ENCODE measurements at places on chromosomes 16 and 17.

GRCh38 chr16:56758930-56759329, 29.0 kb downstream of the NUP93 start:
- no peak for DNase-seq

- no peak for DNase-seq
Observed at GRCh38 chr16:48497932-48498768, 111.8 kb downstream of the N4BP1 start.

GRCh38 chr17:49498029-49498615, 3.0 kb downstream of the NGFR start:
- DNase-seq: no peak

DNA sequence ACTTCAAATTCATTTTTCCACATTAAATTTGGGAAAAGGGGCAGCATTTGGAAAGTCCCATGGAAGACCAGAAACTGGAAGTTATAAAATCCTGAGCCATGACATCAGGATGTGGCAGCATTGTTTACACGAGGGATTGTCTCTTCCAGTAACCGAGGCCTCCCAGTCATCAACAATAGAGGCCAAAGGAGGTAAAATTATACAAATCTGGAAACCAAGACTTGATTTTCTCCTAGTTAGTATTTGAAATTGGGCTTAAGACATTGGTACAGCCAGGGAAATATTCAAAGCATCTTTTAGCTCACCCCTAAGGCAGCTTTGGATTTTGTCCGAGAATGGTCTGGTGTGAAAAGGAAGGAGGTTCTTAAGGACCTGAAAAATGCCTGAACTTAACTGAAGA, 251.6 kb upstream of the FOXF1 start:
- DNase-seq: no peak

GRCh38 chr17:6525141-6525540, 31.2 kb downstream of the PITPNM3 start:
- DNase-seq: no peak

DNA sequence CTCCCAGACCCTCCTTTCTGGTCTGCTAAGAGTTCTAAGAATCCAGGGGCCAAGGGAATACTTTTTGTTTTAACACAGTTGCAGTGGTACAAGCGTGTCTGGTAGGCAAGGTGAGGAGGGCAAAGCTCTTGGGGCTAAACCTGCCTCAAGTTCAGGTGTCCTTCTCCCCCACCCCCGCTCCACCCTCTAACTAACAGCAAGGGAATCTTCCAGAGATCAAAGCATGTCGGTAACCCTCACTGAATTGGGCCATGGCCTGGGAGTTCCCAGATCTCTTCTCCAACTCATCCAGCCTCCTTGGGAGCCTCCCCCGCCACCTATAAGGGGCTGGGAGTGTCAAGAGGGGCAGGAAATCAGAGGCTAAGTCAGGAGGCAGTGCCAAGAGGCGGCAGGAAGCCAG, 55.7 kb upstream of the TAC4 start:
- DNase-seq: no peak

- no peak for DNase-seq
Observed at GRCh38 chr17:71395901-71396300, 724.9 kb upstream of the SOX9 start.

- no peak for DNase-seq
Observed at GRCh38 chr17:81063106-81064093, 28.4 kb downstream of the BAIAP2 start.

GRCh38 chr17:57286399-57287105, 30.2 kb downstream of the MSI2 start:
- DNase-seq: no peak

- DNase-seq: no peak
Observed at GRCh38 chr17:42051013-42051400, 606 bp upstream of the C17orf113 start.

DNA sequence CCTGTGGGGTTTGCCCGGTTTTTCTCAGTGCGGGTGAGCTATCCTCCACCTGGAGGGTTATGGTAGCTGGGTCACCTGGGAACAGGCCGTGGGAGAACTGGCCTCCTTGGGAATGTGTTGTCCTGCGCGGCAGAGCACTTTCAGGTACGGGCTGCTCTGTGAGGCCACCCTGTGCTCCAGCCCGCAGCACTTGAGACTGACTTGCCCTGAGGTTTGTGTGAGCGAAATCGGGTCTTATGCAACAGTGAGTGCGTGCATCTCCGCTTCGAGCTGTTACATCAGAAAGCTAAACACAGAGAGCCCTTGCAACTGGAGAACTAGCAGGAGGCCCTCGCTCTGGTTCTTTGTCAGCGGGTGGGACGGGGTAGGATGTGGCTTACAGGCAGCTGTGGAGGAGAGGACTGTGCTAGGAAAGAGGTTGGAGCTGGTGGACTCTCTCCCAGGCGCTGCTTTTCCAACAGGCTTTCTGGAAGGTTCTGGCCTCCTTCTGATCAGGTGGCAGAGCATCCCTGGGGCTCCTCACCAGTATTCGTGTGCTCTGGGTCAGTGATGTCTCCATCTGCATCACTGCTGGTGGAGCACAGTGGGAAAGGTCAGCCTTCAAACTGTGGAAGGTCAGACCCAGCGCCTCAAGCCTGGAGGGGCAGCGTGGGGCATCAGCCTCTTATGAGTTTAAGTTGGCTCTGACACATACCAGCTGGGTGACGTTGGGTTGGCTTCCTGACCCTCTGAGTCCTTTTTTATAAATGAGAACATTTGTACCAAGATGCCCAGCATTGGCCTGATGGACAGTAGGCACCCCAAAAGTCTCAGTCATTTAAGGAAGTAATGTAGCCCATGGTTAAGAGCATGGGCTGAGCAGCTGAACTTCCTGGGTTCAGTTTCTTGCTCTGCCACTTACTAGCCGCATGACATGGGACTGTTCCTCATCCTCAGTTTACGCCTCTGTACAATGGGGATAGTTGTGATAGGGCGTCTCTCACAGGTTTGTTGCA, 76.3 kb downstream of the KSR1 start:
- no peak for DNase-seq

GRCh38 chr17:36594626-36595401, 3.1 kb downstream of the DHRS11 start:
- DNase-seq: no peak

DNA sequence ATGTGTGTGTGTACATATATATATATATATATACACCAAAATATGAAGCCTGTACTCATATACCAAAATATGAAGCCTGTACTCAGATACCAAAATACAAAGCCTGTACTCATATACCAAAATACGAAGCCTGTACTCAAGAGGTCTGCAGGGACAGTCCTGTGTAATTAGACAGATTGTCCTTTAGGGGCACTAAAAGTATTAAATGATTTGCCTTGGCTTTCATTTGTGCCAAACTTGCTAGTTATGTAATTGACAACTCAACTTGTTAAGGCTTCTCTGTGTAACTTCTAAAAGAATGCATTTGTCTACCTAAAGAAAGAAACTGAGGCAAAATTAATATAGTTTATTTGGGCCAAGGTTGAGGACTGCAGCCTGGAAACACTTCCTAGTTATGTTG, 30.8 kb upstream of the DHX40 start:
- DNase-seq: no peak

DNA sequence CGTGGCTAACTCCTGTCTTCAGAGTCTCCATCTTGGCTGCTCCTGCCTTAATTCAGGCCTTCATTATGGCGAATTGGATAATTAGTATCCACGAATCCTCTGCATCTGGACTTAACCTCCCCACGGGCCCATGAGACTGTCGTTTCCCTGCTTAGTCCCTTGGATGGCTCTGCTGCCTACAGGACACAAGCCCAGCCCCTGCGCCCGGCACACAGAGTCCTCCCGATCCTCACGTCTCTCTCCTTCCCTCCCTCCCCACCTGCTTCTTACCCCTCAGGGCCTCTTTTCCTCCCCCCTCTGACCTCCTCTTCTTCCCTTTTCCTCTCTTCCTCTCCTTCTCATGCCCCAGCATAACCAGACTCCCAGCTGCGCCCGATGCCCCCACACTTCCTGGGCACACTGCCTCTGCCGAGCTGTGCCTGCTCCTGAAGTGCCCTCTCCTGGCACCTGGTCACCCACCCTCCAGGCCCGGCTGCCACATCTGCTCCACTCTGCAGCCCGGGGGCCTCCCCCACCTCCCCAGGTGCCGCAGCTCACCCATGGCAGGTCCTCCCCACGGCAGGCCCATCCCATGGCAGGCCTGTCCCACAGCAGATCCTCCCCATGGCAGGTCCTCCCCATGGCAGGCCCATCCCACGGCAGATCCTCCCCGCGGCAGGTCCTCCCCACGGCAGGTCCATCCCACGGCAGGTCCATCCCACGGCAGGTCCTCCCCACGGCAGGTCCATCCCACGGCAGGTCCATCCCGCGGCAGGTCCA, 45.9 kb downstream of the RPH3AL start:
- DNase-seq: no peak

DNA sequence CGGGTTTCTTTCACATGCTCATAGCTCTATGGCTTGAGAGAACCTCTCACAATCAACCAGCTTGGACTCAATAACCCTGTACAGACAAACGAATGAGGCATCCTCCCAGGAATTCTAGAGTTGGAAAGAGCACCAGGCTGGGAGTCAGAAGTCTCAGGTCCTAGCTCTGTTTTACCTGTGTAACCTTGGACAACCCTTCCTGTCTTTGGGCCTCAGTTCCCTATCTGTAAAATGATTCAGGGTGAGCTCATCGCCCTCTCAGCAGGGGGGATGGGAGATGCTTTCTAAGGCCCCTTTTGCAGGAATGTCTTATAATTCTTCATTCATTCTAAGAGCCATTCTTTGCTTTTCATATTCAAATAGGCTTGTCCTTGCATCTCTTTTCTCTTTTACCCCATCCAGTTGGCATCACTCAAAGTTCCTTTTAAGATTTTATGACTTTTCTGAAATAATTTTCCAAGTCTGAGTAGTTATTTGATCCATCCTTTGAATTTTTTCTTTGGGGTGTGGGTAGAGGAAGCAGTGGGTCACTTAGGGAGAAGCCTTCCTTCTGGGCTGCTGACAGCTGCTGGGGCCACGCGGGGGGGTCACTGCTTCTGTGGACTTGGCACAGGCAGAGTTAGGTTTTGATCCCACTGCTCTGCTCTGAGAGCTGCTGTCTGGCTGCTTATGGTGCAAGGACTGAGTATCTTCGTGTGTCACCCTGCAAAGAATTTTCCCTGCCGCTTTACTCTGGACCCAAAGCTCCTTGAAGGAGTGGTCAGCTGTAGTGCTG, 102.7 kb downstream of the UTP18 start:
- DNase-seq: peak; percentile 14

All from RWPE1 (cell line).